T47D (cell line): ENCODE measurements at places on chromosomes 11 and 22.
A peak's percentile ranks its signal among the peaks of the same experiment; 100 is the strongest.

DNA sequence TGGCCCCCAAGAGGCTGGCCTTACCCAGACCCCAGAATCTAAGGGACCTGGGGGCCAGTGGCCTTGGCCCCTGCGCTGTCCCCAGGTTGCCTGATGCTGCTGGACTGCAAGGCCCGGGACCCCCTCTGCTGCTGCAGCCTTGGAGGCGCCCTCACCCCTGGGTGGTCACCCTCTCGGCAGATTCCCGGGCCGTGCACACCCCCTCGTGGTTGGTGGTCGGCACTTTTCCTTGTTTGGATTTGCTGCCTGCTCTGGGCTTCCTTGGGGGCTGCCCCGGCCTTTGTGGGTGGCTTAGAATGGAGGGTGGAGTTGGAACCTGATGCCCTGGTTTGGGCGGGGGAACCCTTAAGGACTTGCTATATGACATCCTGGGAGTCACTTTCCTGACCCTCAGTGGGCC is 5.3 kb downstream of the RIN1 start:
- DNase-seq = no peak

DNA sequence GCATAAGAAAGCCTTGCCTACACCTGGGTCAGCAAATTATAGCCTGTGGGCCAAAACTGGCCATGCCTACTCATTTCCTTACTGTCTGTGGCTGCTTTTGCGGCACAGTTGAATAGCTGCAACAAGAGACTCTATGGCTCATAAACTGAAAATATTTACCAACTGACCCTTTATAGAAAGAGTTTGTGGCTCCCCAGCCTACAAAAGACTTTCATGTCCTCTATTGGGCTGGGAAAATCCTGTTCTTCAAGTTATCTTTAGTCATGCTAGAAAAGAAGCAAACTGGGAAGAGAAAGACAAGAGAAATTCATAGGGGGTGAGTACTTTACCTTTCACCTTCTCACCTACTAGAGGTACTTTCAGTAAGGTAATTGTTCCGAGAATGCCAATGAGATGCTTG is 175.1 kb downstream of the SWAP70 start:
- no peak for DNase-seq

DNA sequence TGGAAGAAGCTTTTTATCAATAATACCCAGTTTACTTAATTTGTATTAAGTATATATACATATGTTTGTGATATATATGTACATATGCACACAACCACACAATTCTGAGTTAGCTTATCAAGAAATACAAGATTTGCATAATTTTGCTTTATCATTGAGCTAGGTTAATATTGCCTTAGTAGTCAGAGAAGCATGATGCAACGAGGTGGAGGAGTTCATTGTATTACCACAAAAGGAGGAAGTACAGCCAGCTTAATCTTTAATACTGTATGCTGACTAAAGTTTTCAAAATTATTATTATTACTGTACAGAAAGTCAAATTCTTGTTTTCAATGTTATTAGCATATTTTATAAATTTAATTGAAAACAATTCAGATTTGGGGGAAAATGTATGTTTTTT is 278.4 kb upstream of the PDGFD start:
- DNase-seq = no peak

- DNase-seq = no peak
Measured at GRCh38 chr11:118128721-118129470, 23.7 kb downstream of the SCN4B start.

DNA sequence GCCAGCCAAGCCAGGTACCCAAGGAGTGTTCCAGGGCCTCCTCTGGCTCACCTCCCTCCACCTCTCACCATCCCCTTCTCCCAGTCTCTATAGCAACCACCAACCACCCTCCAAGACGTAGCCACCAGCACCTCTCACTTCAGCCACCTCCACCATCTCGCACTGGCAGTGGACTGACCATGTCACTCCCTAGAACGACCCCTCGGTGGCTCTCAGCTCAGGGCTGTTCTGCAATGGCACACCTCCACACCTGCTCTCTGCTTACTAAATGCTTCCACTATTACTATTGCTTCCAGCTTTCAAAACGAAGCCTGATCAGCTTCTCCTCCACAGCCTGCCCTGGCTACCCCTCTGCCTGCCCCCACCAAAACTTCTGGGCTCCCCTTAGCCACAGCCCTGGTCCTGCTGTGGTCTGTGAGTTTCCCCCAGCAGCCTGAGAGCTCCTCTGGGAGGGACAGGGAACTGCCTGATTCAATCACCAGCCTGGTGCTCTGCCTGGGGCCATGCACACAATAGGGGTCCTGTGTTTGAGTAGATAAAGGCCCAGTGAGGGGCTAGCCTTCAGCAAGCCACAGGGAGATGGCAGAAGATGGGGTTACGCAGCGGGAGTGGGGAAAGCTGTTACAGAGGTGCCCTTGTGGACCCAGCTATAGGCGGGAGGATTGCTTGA is 17.5 kb upstream of the CBX7 start:
- DNase-seq = no peak

DNA sequence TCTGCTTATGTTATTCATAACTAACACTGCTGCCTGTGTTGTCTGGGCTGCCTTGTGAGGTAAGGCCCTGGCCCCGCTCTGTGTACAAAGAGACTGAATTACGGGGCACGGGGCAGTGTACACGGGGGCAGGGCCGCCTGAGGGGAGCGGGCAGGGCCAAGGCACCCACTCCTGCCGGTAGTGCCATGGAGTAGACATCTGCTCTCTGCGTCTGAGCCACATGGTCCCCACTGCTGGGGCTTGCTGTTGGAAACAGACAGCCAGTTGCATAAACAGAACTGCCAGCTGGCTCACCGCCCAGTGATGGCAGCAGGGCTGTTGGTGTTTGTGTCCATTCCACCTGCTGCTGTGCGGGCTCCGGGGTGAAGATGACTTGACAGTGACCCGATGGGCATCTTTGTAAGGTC is 19.8 kb downstream of the FAM118A start:
- no peak for DNase-seq

DNA sequence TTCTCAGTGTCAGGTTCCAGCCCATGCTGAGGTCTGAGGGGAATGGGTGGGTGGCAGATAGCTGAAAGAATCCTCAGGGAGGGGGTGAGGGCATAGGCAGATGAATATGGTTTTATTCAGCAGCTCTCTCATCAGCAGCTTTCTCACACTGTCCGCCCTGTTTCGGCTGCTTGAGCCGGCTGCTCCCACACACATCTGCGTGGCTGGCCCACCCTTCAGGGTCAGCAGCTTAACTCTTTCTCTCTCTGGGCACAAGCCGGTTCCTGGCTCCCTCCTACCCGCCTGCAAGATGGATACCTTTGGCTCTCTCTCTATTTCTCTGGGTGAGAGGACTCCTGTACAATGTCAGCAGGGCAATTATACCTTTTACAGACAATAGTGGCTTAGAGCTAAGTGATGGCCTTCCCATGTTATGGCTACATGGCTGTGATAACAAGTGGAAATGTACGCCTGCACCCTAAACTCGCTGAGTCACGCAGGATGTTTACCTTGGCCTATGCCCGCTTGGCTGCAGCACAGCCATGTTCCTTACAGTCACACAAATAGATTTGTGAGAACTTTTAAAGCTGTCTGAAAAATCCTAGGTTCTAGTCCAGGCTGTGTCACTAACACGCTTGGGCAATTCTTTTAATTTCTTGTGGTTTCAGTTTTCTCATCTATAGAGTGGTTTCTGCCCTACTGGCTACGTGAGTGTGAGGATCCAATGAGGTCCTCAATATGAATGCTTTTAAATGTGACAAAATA is 4.1 kb downstream of the MMP20 start:
- no peak for DNase-seq

GRCh38 chr11:104547996-104548661 is 350.1 kb downstream of the CASP12 start:
- peak; percentile 10 for DNase-seq

GRCh38 chr11:45332276-45332934 is 46.3 kb upstream of the SYT13 start:
- peak; percentile 61 for DNase-seq

DNA sequence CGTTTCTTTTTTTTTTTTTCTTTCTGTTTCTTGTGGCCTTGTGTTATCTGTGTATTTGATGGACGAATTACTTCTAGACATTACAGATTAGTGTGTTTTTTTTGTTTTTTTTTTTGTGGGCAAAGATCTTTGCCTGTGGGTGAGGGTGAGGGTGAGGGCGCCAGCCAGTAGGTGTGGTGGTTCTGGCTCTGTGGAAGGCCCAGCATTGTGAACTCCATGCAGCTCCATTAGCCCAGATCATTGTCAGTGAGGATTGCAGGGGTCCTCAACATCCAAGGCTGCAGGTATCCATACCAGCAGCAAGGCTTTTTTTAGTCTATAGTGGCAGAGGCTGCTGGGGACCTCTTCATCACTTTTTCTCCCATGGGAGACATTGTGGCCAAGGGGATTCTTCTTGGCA is 13.7 kb downstream of the BIRC2 start:
- DNase-seq = no peak

DNA sequence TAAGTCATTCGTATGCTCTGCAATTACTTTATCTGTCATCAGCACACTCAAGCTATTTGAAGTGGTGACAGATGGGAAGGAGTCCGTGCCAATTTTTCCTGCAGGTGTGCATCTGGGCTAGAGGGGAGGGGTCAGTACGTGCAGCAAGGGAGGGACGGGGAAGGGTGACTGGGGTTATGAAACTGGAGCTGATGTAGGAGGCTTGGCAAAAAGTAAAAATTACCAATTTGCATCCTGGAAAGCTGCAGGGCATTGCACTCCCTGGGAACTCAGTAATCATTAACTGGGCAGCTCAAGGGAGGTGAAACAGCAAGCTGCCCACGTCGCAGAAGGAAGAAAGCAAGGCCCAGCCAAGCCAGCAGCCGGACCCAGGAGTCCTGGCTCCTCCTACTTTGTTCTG is 87.1 kb upstream of the TMEM45B start:
- peak; percentile 51 for DNase-seq

DNA sequence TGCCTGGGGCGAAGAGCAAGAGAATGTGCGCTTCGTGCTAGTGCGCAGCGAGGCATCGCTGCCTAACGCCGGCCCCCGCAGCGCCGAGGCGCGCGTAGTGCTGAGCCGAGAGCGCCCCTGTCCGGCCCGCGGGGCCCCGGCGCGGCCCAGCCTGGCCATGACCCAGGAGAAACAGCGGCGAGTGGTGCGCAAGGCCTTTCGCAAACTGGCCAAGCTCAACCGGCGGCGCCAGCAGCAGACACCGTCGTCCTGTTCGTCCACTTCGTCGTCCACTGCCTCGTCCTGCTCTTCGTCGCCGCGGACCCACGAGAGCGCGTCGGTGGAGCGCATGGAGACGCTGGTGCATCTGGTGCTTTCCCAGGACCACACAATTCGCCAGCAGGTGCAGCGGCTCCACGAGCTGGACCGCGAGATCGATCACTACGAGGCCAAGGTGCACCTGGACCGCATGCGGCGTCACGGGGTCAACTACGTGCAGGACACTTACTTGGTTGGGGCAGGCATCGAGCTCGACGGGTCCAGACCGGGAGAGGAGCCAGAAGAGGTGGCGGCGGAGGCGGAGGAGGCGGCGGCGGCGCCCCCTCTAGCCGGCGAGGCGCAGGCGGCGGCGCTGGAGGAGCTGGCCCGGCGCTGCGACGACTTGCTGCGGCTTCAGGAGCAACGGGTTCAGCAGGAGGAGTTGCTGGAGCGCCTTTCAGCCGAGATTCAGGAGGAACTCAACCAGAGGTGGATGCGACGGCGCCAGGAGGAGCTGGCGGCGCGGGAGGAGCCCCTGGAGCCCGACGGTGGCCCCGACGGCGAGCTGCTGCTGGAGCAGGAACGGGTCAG is 1.0 kb downstream of the RASSF10 start:
- peak; percentile 5 for DNase-seq
